Posterior vena cava (tissue), 2 donors: ENCODE measurements at places on chromosomes 1 and 21. TPM values are rescaled to one million over a fixed set of nuclear protein-coding genes. Genes with fewer than 3 reads are reported as not detected.

OR2G6 gene
- not detected for total RNA-seq

DNA sequence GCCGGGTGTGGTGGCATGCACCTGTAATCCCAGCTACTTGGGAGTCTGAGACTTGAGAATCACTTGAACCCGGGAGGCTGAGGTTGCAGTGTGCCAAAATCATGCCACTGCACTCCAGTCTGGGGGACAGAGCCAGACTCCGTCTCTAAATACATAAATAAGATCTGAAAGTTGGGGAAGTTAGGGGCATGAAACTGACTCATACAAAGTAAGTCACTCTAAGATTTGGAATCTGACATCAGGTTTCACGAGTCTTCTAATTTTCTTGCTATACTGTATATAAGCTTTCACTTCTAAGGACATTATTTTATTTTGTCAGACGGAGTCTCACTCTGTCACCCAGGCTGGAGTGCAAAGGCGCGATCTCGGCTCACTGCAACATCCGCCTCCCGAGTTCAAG is 30.1 kb downstream of the RNF19B start:
- no peak for DNase-seq

- DNase-seq = no peak
Measured at GRCh38 chr1:169113613-169114119, 7.2 kb downstream of the ATP1B1 start.

- no peak for DNase-seq
Measured at GRCh38 chr1:114712977-114713376, 3.6 kb downstream of the NRAS start.

DNA sequence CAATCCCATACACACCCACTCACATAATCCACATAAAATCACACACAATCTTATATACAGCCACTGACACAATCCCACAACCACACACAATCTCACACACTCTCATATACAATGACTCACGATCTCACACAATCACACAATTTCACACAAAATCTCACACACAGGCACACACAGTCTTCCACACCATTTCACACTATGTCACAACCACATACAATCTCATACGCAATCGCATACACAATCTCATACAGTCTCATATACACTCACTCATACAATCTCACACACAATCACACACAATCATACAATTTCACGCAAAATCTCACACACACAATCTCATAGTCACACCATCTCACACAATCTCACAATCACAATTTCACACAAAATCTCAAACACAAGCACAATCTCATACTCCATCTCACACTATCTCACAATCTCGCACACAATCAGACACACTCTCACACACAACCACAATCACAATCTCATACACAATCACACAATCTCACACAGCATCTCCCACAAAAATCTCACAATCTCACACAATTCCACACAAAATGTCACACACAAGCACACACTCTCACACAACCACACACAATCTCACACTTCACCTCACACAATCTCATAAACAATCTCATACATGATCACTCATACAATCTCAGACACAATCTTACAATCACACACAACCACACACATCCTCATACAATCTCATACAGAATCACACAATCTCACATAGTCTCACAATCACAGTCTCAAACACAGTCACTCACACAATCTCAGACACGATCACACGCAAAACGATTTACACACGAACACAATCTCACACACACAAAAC is 18.5 kb downstream of the CASZ1 start:
- DNase-seq = no peak

GRCh38 chr1:50488876-50489275 is 65.6 kb upstream of the DMRTA2 start:
- DNase-seq = no peak

DNA sequence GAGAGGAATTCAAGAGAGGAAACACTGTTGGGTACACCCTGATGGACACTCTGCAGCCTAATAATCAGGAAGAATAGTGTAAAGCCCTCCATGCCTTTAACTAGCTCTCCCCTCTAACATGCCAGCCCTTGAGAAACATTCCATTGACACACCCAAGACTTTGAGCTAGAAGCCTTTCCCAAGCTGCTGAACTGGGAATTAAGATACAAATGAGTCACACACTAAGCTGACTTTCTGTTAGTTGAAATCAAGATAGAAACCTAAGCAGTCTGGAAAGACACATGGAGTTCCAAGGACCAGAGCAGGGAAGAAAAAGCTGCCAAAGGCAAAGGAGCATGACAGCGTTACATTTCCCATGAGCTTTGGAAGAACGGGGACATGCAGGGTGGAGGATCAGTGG is 380.8 kb downstream of the NPHP4 start:
- no peak for DNase-seq

DNA sequence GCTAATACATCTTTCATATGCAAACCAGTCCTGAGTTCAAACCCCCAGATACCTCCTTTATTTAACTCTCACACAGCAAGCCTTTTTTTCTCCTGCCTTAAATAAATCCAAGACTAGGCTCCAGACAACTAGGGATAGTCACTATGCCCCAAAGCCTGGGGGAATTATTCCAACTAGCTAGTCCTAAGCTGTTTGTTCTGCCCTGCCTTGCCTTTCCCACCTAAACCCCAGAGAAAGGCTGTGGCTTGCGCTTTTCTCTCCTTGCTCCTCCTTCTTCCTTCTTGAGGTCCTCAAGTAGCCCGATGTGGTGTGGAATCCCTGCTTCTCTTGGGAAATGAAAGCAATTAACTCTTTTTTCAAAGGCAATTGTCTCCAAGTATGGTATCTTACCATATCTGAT is 31.8 kb downstream of the C1orf87 start:
- no peak for DNase-seq

DNA sequence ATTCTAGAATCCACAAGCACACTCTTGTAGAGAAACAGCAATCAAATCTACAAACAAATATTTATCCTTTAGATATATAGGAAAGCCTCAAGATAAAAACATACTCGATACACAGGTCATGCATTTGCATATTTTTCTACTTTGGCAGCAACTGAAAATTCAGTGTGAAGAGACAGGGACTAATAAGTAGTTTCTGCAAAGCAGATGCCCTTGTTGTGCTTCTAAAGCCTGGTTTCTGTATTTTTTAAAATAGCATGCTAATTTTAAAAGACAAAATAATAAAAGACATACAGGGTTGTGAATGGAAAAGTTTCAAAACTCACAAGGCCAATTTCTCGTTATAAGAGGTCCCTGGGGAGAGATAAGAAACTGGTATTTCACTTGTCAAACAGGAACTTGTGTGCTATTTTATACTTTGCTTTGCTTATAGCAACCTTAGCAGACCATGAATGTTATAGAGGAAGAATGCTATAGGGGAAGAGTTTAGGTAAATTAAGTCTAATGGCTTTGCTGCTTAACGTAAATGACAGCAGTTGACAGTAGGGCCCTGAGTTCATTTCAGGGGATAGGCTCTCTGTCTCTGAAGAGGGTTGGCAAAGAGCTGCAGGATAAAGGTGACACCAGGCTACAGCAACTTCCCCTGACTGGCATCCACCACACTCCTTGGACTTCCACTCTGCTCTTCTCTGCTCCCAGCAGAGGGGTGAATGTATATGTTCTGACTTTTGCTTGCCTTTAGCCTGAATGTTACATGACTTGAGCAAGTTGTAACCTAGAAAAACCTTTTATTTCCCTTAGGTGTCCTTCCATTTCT is 9.4 kb upstream of the RGS13 start:
- DNase-seq = no peak

- no peak for DNase-seq
Measured at GRCh38 chr1:244154872-244155531, 103.9 kb downstream of the ZBTB18 start.
